ENCODE measurements at places on chromosomes 2 and 18. TPM values are rescaled to one million over a fixed set of nuclear protein-coding genes. Genes with fewer than 3 reads are reported as not detected.

The MAP3K19 gene
- not detected for polyA plus RNA-seq

The TIGD1 gene
- polyA plus RNA-seq = 0.58 TPM

- no peak for DNase-seq
Measured at GRCh38 chr2:191802180-191802579, 44.7 kb downstream of the CAVIN2 start.

- DNase-seq = no peak
Measured at GRCh38 chr2:119254601-119255080, 31.0 kb downstream of the STEAP3 start.

The ZNG1B gene
- polyA plus RNA-seq = 23.9 TPM

The IL18R1 gene
- polyA plus RNA-seq = 0.60 TPM
